ENCODE measurements at places on chromosomes 2 and 18.

- peak; percentile 14 for DNase-seq
Observed at GRCh38 chr2:159998961-159999360, 63.5 kb downstream of the PLA2R1 start.

DNA sequence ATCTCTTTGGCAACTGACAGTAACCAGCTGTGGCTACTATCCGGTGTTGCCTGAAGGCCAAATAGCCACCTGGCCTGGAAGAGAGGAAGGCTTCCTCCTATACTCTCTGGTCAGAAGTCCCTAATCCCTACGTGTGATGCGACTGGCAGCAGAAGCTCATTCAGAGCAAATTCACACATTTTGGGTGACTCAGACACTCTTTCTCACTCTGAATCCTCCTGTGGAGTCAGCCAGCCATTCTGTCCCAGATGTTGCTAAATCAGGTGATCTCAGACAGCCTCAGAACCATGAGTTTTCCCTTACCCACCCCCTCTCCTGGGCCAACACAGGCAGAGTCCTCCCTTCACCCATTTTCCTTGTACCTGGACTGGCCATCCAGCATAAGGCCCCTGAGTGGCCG lies 34.7 kb downstream of the CFAP53 start:
- peak; percentile 37 for DNase-seq

- peak; percentile 90 for DNase-seq
Observed at GRCh38 chr2:112749755-112750559, 14.5 kb downstream of the CKAP2L start.

DNA sequence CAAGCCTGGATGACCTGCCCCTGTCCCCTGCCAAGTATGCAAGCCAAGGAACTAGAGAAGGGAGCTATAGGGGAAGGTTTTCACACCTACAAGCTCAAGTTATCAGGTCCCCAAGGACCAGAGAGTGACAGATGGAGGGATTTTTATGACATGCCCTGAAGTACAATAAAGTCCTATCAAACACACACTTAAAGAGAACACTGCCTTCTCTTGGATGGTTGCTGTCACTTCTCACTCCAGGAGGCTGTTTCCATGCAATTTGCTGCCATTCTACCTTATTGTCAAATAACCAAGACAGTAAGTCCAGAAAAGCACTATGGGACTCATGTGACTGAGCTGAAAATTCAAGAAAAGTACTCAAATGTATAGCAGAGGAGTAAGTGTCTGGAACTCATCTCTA lies 76.6 kb upstream of the DDX18 start:
- DNase-seq, result no peak

DNA sequence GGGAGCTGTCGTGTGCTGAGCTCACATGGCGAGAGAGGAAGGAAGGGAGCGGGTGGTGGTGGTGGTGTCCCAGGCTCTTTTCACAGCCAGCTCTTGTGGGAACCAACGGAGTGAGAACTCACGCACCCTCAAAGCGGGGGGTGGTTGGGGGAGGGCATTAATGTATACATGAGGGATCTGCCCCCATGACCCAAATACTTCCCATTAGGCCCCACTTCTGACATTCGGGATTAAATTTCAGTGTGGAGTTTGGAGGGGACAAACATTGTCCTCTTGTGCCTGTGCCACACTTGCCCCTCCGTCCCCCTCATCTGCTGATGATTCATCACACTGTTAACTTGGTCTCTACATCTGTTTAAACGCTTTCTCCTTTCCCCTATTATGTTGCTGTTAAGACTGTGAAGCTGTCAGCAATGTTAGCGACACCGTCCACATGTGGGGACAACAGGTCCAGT lies 22.5 kb downstream of the INPP4A start:
- DNase-seq, result no peak

DNA sequence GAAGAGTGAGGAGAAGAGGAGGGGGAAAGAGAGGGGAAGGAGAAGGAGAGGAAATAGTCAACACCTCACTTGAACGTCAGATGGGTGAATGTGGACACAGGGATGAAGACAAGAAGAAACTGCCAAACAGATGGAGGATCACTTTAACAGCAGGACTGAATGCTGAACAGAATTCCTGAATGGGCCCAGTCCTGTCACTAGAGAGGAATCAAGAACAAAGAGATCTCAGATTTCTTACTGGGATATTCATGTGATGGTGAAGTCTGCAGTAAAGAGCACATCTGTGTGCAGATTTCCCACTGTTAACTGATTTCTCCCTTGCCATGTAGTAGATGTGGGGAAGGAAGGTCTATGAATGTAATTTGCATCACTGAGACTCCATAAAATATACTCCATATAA lies 135.4 kb downstream of the L3MBTL4 start:
- DNase-seq, result no peak

- DNase-seq, result no peak
Observed at GRCh38 chr2:234993541-234993981, 41.7 kb downstream of the SH3BP4 start.

- DNase-seq, result no peak
Observed at GRCh38 chr2:37337620-37338280, 6.7 kb upstream of the QPCT start.

- no peak for DNase-seq
Observed at GRCh38 chr2:169415233-169415748, 53.0 kb upstream of the LRP2 start.

- DNase-seq, result no peak
Observed at GRCh38 chr18:25553631-25554263, 201.8 kb upstream of the ZNF521 start.

DNA sequence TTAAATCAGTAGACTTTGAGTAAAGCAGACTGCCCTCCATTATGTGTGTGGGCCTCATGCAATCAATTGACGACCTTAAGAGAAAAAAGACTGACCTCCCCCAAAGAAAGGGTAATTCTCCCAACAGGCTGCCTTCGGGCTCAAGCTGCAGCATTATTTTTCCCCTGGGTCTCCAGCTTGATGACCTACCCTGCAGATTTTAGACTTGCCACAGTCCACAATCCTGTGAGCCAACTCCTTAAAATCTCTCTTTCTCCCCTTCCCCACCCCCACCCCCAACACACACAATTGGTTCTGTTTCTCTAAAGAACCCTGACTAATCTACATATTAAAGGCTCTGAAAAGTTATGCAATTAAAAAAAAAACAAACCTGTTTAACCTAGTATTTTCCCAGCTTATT lies 89.4 kb downstream of the RNF152 start:
- DNase-seq, result no peak

- DNase-seq, result peak; percentile 11
Observed at GRCh38 chr2:109633284-109633961, 19.3 kb downstream of the SOWAHC start.

GRCh38 chr2:24429197-24430074 lies 61.6 kb upstream of the NCOA1 start:
- no peak for DNase-seq

GRCh38 chr2:73837847-73838585 lies 9.3 kb downstream of the STAMBP start:
- no peak for DNase-seq

GRCh38 chr2:119849838-119850565 lies 90.3 kb downstream of the PTPN4 start:
- no peak for DNase-seq

DNA sequence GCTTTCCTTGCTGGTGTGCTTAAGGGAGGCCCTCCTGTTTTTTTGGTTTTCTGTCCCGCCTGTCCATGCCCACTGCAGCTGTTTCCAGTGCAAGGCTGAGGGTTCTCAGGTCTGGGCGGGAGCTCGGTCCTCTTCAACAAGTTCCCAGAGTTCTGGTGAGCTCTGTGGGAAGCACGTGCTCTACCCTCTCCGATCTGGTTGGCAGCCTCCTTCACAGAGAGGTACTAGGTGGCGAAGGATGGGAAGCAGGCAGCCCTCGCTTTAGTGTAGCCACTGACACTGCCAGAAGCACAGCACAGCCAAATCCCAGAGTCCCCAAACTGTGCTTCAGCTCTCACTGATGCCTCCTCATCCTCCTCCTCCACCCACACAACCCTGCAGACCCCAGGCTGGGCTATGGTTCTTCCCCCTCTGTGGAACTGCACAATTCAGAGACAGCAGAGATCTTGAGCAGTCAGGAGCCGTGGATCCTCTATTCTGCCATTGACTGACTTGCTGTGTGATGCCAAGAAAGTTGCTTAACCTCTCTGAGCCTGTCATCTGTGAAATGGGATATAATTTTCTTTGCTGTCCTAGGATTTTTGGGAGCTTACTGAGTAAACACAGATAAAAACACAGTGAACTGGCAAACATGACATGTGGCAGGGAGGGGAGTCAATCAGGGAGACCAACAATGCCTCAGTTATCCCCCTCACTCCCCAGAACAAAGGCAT lies 157.3 kb downstream of the MSH2 start:
- DNase-seq, result no peak

- no peak for DNase-seq
Observed at GRCh38 chr2:199692489-199692888, 158.5 kb downstream of the FTCDNL1 start.

DNA sequence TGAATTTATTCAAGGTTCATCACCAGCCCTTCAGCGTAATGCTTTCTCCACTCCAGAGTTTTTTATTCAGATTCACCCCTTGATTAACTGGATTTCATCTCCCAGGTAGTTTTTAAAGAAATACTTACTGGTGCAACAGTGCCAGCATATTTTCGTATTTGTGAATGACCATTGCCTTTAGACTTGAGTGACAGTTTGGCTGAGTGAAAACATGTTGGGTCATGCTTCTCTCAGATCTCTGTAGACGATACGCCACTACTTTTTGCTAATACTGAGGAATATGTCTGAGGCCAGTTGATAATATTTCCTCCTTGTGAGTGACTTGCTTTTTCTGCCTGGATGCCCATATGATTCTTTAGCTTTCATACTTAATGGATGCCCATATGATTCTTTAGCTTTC lies 51.5 kb downstream of the CYP26B1 start:
- no peak for DNase-seq

- DNase-seq, result no peak
Observed at GRCh38 chr2:8622199-8622911, 59.5 kb upstream of the ID2 start.

- no peak for DNase-seq
Observed at GRCh38 chr2:147198651-147199171, 646.1 kb upstream of the ACVR2A start.

DNA sequence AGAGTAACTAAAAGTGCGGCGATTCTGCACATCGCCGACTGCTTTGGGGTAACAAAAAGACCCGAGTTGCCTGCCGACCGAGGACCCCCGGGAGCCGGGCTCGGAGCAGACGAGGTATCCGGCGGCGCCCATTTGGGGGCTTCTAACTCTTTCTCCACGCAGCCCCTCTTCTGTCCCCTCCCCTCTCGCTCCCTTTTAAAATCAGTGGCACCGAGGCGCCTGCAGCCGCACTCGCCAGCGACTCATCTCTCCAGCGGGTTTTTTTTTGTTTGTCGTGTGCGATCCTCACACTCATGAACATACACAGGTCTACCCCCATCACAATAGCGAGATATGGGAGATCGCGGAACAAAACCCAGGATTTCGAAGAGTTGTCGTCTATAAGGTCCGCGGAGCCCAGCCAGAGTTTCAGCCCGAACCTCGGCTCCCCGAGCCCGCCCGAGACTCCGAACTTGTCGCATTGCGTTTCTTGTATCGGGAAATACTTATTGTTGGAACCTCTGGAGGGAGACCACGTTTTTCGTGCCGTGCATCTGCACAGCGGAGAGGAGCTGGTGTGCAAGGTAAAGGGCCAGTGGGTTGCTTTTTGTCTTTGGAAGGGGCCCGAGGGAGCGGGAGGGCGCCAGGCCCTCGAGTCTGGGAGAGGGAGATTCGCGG lies 1.4 kb downstream of the TRIB2 start:
- DNase-seq, result peak; percentile 45

- DNase-seq, result no peak
Observed at GRCh38 chr2:218024336-218024735, 21.5 kb upstream of the TNS1 start.

GRCh38 chr2:38747007-38747424 lies 4.1 kb downstream of the SRSF7 start:
- no peak for DNase-seq

DNA sequence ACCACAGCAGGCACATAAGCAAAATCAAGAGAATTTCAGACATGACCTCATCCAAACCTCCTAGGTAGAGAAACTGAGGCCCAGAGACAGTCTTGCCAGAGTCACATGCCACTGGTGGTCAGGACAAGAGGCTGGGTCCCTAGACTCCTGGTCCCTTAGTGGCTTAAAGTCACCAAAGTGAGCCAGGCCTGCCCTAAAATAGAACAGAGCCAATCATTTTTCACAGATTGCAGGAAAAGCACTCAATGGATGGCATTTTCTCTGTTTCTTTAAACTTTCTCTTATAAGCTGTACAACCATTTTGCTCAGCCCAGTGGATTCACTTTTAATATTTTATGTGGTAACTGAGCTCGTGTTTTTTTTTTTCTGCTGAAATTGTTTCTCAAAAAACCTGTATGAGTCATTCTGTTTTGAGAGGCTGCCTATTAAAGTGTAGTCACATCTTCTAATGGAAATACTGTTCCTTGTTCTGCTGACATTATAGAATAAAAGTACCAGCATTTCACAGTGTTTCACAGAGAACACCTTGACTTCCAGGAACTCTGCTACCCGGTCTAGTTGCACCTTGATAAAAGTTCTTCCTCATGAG lies 29.6 kb downstream of the STEAP3 start:
- DNase-seq, result no peak

- DNase-seq, result no peak
Observed at GRCh38 chr2:119371111-119371510, 4.3 kb downstream of the DBI start.

GRCh38 chr2:83817511-83817910 lies 641.6 kb downstream of the SUCLG1 start:
- DNase-seq, result no peak

- DNase-seq, result no peak
Observed at GRCh38 chr2:191846515-191847476, at the start of gene CAVIN2. CAVIN2 (minus strand) TSS chr2:191847088; CDS start chr2:191846925, 163 bp downstream.

GRCh38 chr2:83055376-83056010 lies 1403.6 kb downstream of the SUCLG1 start:
- DNase-seq, result no peak

DNA sequence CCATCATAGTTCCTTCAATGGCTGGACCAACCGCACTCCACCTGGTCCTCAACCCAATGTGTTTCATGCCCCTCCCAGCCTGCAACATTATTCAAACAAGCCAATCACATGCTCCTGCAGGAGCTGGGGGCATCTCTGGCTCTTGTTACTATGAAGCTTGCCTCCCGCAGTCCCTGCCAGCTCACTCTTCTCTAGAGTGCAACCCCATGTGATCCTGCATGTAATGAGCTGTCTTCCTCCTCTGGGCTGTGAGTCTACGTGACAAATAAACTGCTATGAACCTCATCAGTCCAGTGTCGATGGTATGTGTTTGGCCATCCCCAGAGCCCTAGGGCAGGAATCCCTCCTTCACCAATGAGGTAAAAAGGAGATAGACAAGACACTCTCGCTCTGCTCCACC lies 15.8 kb upstream of the BOD1L2 start:
- DNase-seq, result no peak

- no peak for DNase-seq
Observed at GRCh38 chr2:173631127-173631460, 276.4 kb downstream of the CDCA7 start.

DNA sequence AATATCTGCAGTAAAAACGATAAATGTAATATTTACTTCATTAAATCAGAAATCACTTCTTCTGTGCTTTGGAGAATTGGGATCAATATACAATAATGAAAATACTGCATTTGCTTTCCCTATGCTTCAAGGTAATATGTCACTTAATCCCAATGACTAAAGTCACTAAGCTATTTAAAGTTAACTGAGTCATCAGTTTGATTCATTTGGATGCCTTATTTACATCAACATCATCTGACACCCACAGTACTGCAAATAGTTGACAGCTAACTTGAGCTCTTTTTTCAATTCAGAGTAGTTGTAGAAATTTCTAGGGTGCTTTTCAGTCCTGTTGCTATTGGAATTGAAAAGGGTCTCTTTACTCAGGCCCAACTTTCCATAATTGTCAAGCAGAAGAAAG lies 776.9 kb upstream of the FSHR start:
- no peak for DNase-seq

Measured in activated CD4-positive, alpha-beta memory T cell treated with anti-CD3 and anti-CD28 coated beads for 36 hours (primary cell).